ENCODE measurements at places on chromosomes 1 and 21. TPM values are rescaled to one million over a fixed set of nuclear protein-coding genes. Genes with fewer than 3 reads are reported as not detected.

GRCh38 chr1:75165264-75165663 is 31.1 kb downstream of the LHX8 start:
- no peak for DNase-seq
- no peaks in the 10 kb centered on the region for H3K27me3 ChIP-seq
- H3K4me1 ChIP-seq = no peaks in the 10 kb centered on the region
- no peak overlapping the region for H3K27ac ChIP-seq
- no peaks in the 10 kb centered on the region for H3K36me3 ChIP-seq

DNA sequence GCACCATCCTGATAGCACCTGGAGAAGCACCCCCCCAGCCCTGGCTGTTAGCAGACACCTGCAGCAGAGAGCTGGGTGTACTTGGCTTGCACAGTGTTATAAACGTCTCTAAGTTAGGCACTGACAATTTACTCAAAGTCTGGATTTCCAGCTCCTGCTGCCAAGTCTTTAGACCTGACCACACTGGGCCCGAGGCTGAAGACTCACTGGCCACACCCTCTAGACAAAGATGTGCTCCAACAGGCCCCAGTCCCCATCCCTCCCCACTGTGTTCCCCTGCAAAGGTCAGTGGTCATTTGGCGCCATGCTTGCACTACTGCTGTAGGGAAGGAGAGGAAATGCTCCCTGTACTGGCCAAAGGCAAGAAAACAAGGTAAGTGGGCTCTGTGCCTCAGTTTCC is 31.1 kb downstream of the PADI6 start:
- no peak for DNase-seq
- H3K4me1 ChIP-seq = no peaks in the 10 kb centered on the region
- no peaks in the 10 kb centered on the region for H3K36me3 ChIP-seq
- no peak overlapping the region for H3K4me3 ChIP-seq

DNA sequence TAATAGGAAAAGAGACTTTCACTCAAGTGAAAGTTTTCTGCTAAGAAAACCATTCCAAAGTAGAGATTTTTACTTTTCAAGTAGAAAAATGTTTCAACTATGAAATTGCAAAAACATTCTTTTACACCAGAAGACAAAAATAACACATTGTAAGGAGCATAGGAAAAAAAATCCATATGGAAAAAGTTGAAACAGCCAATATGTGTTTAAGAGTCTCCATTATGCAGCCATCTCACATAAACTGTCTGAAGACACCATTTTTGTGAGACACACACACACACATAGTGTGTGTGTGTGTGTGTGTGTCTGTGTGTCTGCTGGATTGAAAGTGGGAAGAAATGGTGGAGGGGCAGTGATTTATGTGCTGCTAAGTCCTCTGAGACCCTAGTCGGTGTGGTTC is 162.1 kb downstream of the HHAT start:
- no peak overlapping the region for H3K27ac ChIP-seq
- H3K4me1 ChIP-seq = no peaks in the 10 kb centered on the region
- no peaks in the 10 kb centered on the region for H3K36me3 ChIP-seq
- H3K4me3 ChIP-seq = no peak overlapping the region
- no peaks in the 10 kb centered on the region for H3K27me3 ChIP-seq

DNA sequence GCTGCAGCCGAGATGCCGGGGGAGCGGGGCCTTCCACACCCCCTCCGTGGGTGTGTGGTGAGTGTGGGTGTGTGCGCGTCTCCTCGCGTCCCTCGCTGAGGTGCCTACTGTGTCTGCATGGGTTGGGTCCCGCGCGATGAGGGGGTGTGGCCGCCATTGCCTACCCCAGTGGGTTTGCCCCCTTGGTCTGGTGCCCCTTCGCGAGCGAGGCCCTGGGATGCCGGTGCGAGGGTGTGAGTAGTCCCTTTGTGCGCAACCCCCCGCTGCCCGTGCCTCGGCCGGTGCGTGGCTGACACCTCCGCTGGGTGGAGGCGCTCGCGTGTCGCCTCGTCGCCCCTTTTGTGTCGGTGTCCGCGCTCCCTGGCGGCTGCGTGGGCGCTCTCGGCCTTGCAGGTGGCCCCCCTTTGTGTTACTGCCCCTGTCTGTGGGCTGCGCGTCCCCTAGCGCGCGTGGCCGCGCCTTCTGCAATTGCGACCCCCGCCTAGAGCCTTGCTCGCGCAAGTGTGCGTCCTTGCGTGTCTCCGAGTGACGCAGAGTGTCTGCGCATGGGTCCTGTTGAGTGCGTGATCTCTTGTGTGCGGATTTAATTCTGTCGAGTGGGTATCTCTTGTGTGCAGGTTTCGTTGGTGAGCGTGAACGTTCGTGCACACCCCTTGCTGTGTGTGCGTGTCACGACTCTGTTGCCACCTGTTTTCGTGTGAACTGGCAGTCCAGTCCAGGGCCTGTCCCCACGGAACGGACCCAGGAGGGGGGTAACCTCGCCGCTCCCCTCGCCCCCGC is 553 bp downstream of the TTC3 start:
- peak overlapping the region; percentile 84 for H3K4me3 ChIP-seq
- H3K4me1 ChIP-seq = no peaks in the 10 kb centered on the region
- no peaks in the 10 kb centered on the region for H3K27me3 ChIP-seq
- H3K27ac ChIP-seq = peak overlapping the region; percentile 98

DDX59 gene
- total RNA-seq = 17.6 TPM

HP1BP3 gene
- 342 TPM for total RNA-seq

GRCh38 chr1:171901245-171901644 is 59.9 kb downstream of the DNM3 start:
- H3K27ac ChIP-seq = no peak overlapping the region
- no peaks in the 10 kb centered on the region for H3K36me3 ChIP-seq
- DNase-seq = no peak
- no peaks in the 10 kb centered on the region for H3K27me3 ChIP-seq
- H3K4me3 ChIP-seq = no peak overlapping the region

DNA sequence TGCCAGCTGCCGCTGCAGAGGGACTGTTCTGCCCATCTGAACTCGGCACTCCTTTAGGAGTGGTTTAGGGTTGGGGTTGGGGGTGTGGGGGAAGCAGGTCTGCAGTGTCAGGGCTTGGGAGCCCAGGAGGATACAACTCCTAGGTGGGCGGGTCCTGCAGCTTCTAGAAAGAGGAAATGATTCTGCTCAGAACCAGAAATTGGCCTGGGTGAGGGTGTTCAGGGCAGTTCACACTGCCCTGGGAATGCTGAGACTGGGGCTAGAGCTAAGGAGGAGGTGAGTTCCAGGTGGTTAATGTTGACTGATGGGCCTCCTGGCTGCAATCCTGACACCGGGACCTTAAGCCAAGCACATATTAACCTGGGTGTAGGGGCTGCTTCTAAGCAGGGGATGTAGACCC is 4.8 kb upstream of the SLC26A9 start:
- no peaks in the 10 kb centered on the region for H3K4me1 ChIP-seq
- DNase-seq = no peak
- no peaks in the 10 kb centered on the region for H3K36me3 ChIP-seq
- peaks cover 4% of the 10 kb centered on the region for H3K27me3 ChIP-seq

- no peaks in the 10 kb centered on the region for H3K36me3 ChIP-seq
- H3K4me1 ChIP-seq = no peaks in the 10 kb centered on the region
- no peak overlapping the region for H3K27ac ChIP-seq
- H3K27me3 ChIP-seq = no peaks in the 10 kb centered on the region
- H3K4me3 ChIP-seq = no peak overlapping the region
These were observed 89.9 kb downstream of the HMCN1 start for GRCh38 chr1:185824106-185824505.

GRCh38 chr1:242100921-242101320 is 102.0 kb upstream of the MAP1LC3C start:
- no peaks in the 10 kb centered on the region for H3K36me3 ChIP-seq
- H3K27me3 ChIP-seq = no peaks in the 10 kb centered on the region
- H3K4me3 ChIP-seq = no peak overlapping the region
- H3K27ac ChIP-seq = no peak overlapping the region

DNA sequence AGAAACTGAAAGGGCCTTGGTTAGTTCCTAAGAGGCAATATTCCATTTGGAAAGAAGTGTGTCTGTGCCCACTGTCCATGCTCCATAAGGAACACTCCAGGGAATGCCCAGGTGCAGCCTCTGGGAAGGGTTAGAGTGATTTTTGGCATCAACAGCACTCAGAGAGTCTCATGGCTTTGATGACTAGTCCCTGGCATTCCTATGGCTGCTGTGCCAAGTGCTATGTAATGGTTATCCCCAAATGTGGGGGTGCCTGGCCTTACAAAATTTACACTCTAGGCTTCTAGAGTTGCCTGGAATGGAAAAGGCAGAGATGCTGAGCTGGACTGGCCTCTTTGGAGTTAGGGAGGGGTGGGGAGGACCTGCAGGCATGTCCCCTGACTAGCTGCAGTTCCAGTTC is 75.0 kb upstream of the BCAR3 start:
- no peaks in the 10 kb centered on the region for H3K4me1 ChIP-seq
- H3K27ac ChIP-seq = no peak overlapping the region
- H3K36me3 ChIP-seq = no peaks in the 10 kb centered on the region
- H3K27me3 ChIP-seq = no peaks in the 10 kb centered on the region
- no peak overlapping the region for H3K4me3 ChIP-seq

GRCh38 chr21:43295066-43295958 is 126.5 kb downstream of the CRYAA start:
- no peaks in the 10 kb centered on the region for H3K27me3 ChIP-seq
- H3K4me1 ChIP-seq = no peaks in the 10 kb centered on the region
- H3K27ac ChIP-seq = no peak overlapping the region
- DNase-seq = no peak
- H3K4me3 ChIP-seq = no peak overlapping the region
- H3K36me3 ChIP-seq = no peaks in the 10 kb centered on the region
